ENCODE measurements at places on chromosomes 1 and 21.

- no peak for DNase-seq
Observed at GRCh38 chr1:218495931-218496330, 150.8 kb downstream of the TGFB2 start.

- DNase-seq, result no peak
Observed at GRCh38 chr21:14995226-14995625, 69.6 kb downstream of the NRIP1 start.

- peak; percentile 44 for DNase-seq
Observed at GRCh38 chr1:161781995-161782394, 15.9 kb downstream of the ATF6 start.

- DNase-seq, result peak; percentile 11
Observed at GRCh38 chr1:239997515-239998311, 94.0 kb upstream of the FMN2 start.

DNA sequence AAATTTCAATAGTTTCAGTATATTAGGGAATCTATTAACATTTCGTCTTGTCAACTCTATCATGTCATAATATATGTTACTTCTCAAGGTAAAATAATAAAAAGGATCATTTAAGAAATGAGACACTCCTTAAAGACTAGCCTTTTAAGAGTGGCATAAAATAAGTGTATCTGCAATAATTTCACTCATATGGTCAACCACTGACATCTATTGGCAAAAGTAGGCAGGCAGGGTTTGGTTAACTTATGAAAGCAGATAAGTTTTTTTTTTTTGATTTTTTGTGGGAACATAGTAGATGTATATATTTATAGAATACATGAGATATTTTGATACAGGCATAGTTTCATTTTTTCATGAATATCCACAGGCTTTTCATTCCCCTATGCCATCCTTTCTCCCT lies 5.5 kb upstream of the RGS21 start:
- DNase-seq, result peak; percentile 83

- DNase-seq, result peak; percentile 21
Observed at GRCh38 chr1:89310505-89310904, 37.8 kb upstream of the GBP5 start.

DNA sequence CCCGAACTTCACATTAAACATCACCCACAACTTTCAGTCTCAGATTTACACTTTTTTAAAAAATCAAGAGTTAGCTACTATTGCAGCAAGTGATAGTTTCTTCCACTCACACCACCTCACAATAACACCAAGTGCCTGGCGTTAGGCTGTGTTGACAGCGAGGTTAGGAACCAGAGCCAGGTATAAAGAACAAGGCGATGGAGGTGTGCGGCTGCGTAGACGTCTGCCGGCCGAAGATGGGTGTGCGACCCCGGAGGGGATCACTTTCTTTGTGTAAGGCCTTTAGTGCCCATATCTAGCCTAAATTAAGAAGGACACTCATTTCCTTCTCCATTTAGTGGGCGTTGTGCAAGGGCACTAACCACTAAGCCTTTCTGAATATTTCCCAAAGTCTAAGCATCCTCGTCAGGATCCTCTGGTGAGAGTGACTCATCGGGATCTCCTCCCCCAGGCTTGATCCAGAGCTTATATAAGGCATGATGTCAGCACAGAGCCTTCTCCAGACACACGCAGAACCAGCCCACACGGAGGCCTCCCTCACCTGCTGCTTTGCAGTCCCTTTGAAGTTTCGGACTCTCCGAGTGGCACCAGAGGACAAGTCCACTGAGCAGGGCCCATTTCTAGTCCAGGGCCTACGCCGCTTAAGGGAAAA lies 11.8 kb downstream of the NHLH2 start:
- peak; percentile 79 for DNase-seq

DNA sequence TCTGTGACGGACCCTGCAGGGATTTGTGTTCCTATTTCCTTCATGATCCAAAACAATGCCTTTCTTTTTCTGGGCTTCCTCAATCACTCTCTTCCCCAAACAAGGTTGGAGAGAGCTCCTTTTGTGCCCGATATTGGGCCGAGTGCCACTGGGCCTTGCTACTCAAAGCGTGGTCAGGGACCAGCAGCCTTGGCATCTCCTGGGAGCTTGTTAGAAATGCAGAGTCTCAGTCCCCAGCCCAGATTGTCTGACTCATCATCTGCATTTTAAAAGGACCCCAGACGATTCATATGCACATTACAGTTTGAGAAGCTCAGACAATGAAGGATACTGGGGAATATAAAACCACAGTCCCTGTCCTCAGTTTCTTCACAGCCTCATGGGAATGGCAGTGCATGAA lies 19.9 kb downstream of the ADORA1 start:
- no peak for DNase-seq

DNA sequence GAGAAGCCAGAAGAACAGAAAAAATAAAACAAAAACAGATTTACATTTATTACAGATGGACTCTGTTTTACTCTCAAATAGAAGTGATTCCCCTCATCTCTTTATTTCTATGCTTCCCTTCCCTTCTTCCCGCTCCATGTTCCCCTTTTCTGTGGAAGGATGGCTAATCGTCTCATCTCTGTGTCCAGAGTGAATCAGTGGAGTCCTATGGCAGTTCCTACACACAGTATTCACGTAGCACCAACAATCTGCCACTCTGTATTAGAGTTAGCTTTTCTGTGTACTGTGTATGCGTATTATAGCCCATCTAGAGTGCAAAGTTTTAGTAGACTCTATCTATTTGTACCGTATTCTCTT lies 6.8 kb upstream of the ERO1B start:
- no peak for DNase-seq

- no peak for DNase-seq
Observed at GRCh38 chr1:66773227-66773626, 21.0 kb downstream of the DYNLT5 start.

- DNase-seq, result no peak
Observed at GRCh38 chr1:89671775-89672488, 39.0 kb downstream of the LRRC8C start.

- DNase-seq, result no peak
Observed at GRCh38 chr1:239434181-239434580, 47.8 kb downstream of the CHRM3 start.

DNA sequence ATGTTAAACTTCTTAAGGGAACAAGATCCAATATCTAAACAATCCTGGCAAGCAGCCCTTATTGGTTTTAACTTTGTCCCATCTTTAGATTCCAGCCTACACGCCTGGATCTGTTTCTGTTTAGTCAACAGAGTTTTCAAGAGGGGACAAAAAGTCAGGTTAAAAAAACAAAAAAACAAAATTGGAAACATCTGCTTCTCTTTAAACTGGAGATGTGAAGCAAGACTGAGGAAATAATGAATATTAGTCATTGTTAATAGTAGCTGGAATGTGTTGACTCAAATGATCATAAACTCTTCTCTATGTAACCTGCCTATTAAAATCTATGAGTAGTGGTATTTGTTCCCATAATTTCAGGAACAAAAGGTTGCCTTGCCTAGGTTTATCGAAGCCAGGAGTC lies 55.0 kb downstream of the NID1 start:
- DNase-seq, result peak; percentile 95

DNA sequence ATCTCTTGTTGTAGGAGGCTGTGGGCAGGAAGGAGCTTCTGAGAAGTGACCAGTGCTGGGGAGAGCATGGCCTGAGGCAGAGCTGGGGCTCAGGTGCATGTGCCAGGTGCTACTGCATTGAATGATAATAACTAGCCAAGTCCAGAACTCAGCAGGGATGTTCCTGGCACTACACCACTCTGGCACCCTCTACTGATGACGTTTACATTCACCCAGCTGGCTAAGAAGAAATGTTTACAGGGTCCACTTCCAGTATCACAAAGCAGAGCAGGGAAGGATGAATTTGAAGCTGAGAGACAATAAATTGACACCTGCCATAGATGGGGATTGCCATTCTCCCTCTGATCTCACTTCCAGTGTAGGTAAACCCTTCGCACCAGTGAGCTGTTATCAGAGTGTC lies 411.8 kb downstream of the SETD4 start:
- DNase-seq, result no peak

DNA sequence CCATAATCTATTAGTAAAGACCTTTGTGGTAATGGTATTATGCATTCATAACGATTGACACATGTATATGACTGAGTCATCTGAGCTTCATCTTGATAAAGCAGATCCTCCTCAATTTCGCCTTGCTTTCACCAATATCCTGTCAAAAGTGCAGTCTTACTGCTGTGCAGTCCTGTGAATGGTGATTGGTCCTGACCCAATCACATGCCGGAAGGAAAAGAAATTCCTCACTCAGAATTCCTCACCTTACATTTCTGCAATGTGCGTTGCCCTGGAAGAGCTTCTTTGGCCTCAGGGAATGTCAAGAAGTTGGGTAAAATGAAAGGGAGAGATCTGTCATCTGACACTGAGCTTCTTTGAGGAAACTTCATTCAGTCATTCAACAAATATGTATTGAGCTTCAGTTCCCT lies 121.0 kb upstream of the TSPAN2 start:
- peak; percentile 57 for DNase-seq

DNA sequence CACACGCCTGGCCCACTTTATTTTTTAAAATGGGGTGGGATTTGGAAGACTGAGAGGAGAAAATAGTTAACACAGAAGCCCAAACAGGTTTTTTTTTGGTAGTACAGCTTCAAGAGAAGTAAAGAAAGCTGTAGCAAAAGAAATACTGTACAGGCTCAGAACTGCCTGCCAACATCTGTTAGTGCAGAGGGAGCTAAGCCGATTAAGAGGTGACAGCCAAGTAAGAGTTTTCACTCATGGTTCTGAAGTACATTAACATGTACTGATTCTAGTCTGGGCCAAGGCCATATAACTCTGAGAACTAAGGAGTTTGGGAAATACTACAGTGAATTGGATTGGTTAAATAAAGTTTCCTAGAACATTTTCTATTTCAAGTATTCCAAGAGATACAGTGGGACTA lies 51.6 kb downstream of the EIF2B3 start:
- no peak for DNase-seq

DNA sequence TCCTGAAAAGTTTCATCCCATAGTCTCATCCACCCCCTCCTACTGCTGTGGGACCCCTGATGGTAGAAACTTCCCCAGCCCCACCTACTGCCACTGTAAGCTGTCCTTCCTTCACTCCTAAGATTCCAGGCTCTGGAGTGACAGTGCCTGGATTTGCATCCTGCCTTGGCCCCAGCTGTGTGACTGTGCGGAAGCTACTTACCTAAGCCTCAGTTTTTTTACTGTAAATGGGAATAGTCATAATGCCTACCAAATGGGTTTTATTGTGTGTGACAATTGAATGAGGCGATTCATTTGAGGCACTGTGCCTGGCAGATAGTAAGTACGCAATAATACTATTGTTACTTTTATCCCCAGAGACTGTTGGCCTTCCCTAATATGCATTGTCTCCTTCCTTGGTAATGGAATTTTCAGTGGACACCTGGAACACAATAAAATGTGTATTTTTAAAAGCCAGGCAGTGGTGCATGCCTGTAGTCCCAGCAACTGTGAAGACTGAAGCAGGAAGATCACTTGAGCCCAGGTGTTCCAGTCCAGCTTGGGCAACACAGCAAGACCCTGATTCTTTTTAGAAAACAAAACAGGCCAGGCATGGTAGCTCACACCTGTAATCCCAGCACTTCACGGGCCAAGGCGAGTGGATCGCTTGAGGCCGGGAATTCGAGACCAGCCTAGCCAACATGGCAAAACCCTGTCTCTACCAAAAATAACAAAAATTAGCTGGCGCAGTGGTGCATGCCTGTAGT lies 55.0 kb upstream of the ZNF326 start:
- no peak for DNase-seq

GRCh38 chr1:115317101-115318012 lies 20.7 kb downstream of the NGF start:
- DNase-seq, result no peak

Measured in fibroblast of lung (primary cell).